Mesothelial cell of epicardium (in vitro differentiated cells): ENCODE measurements at places on chromosomes 3 and 15.

- no peaks in the 10 kb centered on the region for H3K27me3 ChIP-seq
- peaks cover 11% of the 10 kb centered on the region for H3K36me3 ChIP-seq
- no peak overlapping the region for H3K27ac ChIP-seq
- peaks cover 15% of the 10 kb centered on the region for H3K4me1 ChIP-seq
- DNase-seq: no peak
These were observed 32.7 kb downstream of the PRTG start for GRCh38 chr15:55710286-55710685.

DNA sequence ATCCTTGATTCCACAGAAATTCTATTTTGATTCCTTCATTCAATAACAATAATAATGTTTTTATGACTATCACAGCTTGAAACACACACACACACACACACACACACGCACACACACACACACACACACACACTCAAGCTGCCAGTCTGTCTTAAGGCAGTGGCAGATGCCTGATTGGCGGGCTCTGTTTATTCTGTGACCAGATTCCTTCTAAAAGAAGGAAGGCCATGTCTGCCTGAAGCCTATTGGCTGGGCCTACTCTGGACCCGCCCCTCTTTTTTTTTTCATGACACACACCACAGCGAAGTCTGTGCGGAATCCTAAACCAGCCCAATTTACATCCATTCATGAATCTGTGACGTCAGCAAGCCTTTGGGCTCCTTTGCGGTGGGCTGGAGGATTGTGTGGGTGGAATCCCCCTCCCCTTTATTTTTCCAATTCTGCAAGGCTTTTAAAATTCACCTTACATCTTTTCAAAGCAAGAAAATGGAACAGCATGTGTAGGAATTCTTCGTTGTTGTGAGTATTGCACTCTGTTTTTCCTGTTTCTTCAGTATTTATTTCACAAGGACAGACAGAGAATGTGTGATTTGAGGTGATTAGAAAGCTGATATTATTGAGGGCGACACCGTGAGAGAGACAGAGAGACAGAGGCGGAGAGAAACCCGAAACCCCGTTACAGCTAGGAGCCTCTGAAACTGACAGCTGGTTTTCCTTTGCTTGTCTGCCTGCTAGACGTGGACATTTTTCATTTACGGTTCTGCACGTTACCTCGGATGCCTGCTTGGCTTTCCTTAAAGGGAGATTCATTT lies at the start of gene MAP3K13:
TSS of gene MAP3K13 (plus strand) at position 287 of the 812 bp plus-strand sequence. CDS start 65,446 bp downstream, outside the sequence.
- H3K27me3 ChIP-seq: peaks cover 14% of the 10 kb centered on the region
- peak within 1 kb of the TSS; percentile 80 for H3K4me3 ChIP-seq
- DNase-seq: peak; percentile 34

GRCh38 chr15:57224664-57225063 lies 151.6 kb upstream of the CGNL1 start:
- peak overlapping the region; percentile 11 for H3K4me3 ChIP-seq
- no peak for DNase-seq
- no peaks in the 10 kb centered on the region for H3K27me3 ChIP-seq
- no peaks in the 10 kb centered on the region for H3K36me3 ChIP-seq
- H3K4me1 ChIP-seq: peaks cover 65% of the 10 kb centered on the region
- H3K27ac ChIP-seq: peak overlapping the region; percentile 77

GRCh38 chr3:66464512-66464894 lies 36.3 kb downstream of the LRIG1 start:
- no peak overlapping the region for H3K4me3 ChIP-seq
- peaks cover 2% of the 10 kb centered on the region for H3K4me1 ChIP-seq
- no peaks in the 10 kb centered on the region for H3K36me3 ChIP-seq
- H3K27ac ChIP-seq: no peak overlapping the region
- DNase-seq: no peak

DNA sequence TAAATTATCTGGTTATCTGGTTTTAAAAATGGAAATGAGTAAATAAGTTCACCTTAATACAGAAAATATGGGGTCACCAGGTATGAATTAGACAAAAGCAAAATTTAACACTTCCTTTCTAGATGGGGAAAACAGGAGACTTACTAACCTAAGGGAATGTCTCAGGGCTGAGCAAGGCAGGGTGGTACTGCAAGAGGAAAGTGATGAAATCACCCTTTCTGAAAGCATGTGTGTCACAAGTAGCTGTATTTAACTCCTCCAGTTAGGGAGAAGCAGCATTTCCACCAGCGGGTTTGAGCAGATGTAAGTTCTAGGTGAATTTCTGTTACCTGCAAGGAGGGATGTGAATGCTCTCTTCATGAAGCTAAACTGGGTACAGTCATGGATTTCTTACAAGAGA lies 629.1 kb downstream of the MECOM start:
- H3K36me3 ChIP-seq: no peaks in the 10 kb centered on the region
- peaks cover 2% of the 10 kb centered on the region for H3K27me3 ChIP-seq
- H3K27ac ChIP-seq: no peak overlapping the region

GRCh38 chr3:172561897-172562640 lies 38.8 kb upstream of the TNFSF10 start:
- DNase-seq: no peak
- peaks cover 33% of the 10 kb centered on the region for H3K4me1 ChIP-seq

GRCh38 chr15:101069654-101069973 lies 150.5 kb downstream of the LRRK1 start:
- no peak for DNase-seq
- peaks cover 28% of the 10 kb centered on the region for H3K4me1 ChIP-seq
- no peaks in the 10 kb centered on the region for H3K27me3 ChIP-seq
- no peak overlapping the region for H3K4me3 ChIP-seq

DNA sequence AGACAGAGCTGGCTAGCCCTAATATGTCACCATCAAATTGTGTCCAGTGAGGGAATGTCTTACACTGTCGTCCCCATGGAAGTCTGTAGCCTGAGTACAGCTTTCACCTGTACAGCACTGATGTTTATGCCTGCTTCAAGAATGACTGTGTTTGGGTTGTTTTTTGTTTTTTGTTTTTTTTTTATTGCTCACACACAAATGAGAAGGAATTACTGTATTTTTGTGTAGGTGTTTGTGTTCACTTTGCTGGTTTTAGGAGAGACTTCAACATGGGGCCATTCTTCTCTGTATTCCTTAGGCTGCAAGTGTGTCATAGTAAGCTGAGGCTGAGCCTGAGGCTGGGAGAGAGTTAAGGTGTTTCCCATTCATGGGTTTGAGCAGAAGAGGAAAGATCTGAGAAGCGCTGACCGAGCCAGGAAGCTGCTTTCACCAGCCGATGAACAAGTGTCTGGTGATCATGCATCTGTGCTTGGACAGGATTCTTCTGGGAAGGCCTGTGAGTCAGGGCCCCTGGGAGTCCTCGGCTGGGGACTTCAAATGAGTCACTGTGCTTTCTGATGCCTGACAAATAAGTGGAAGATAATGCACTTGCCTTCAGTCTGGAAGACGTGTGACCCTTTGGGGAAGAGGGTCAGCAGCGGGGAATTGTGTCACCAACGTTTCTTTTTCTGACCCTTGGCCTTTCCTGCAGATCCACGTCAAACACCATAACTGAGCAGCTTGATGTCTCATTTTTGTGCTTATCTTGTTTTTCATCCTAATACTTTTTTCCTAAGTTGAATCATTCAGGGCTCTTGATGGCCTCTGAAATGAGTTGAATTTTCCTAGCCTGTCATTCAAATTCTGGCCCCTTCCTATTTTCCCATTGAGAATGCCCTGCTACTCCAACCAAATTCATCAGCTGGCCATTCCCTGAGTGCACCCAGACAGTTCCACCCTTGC lies 36.7 kb upstream of the ZBTB38 start:
- H3K27ac ChIP-seq: no peak overlapping the region
- DNase-seq: no peak

GRCh38 chr15:45790325-45790943 lies 155.6 kb downstream of the SQOR start:
- no peak for DNase-seq
- no peaks in the 10 kb centered on the region for H3K36me3 ChIP-seq
- no peaks in the 10 kb centered on the region for H3K4me1 ChIP-seq

DNA sequence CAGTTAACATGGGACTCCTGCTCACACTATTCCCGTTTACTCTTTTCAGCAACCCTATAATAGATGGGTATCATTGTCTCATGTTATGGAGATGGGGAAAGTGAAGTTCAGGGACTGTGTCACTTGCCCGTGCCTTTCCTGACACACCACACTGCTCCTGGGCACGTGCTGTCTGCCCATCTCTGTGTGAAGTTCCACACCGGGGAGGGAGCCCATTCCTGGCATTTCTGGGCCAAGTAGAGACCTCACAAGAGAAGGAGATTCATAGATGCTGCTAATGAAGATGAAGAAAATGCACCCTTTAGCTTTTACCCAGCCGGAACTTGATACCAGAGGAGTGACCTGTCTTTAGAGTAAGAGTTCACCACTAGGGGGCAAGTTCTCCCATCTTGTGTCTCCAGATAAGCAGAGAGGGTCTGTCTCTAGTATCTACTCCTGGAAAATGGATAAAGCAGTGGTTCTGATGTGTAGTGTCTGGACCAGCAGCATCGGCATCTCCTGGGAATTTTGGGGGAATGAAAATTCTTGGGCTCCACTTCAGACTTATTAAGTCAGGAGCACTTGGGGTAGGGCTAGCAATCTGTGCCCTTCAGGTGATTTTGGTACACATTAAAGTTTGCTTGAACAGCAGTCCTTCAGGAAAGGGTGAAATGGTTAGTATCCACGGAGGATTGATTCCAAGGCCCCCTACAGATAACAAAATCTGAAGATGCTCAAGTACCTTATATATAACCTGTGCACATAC lies 2.0 kb upstream of the TOPBP1 start:
- no peak for DNase-seq
- H3K4me3 ChIP-seq: peak overlapping the region; percentile 31
- peaks cover 4% of the 10 kb centered on the region for H3K36me3 ChIP-seq
- no peaks in the 10 kb centered on the region for H3K27me3 ChIP-seq
- H3K27ac ChIP-seq: peak overlapping the region; percentile 67
